Amniotic epithelial cell (primary cell): ENCODE measurements at places on chromosomes 3 and 15.

DNA sequence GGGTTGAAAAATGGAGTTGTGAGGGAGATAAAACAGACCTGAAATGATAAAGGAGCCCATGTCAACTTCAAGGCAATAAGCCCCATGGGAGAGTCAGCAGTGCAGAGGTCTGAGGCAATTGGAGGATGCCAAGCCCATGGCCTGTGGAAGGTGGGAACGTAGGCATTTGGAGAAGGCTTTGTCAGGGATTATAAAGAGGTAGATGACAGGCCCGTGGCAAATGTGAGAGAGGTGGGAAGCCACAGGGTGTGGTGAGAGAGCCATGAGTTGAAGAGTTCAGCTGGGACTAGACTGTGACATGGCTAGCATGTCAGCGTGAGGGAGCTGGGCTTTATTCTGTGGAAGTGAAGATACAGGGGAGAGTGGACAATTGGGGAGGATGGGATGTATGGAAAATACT lies 35.4 kb downstream of the MFSD1 start:
- no peak for DNase-seq

- DNase-seq, result peak; percentile 5
Observed at GRCh38 chr15:38636597-38636996, 72.0 kb upstream of the RASGRP1 start.

DNA sequence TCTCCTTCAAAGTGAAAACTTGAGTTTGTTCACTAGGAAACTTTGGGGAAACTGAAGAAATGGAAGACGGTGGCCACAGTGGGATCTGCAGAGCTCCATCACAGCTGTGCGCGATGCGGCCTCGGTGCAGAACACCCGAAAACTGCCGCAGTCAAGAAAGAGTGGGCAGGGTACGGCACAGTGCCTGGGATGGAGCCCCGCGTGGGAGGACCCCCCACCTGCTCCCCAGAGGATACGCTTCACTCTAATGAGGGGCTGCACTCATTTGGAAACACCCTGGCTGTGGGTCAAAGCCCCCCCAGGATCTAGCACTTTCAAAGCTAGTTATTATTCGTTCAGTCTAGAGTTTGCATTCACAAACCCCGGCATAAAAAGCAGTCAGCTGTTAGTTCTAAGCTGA lies 9.5 kb downstream of the ADAMTS17 start:
- DNase-seq, result no peak

DNA sequence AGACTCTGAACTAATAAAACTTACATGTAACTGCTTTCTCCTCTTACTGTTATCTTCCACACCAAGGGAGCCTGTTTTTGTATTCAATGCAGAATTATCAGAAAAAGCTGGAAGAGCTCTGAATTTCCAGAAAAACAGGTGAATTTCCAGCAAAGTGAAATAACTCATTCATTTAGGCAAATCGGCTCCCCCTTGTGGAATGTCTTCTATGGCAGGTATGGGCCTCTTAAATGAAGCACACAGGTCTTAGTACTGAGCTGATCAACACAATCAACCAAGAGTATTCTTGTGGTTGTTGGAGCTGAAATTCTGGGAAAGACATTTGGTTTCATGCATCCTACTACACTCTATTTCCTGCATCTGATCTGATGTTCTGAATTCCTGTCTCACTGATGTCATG lies 31.0 kb upstream of the PTPRG start:
- peak; percentile 12 for DNase-seq

DNA sequence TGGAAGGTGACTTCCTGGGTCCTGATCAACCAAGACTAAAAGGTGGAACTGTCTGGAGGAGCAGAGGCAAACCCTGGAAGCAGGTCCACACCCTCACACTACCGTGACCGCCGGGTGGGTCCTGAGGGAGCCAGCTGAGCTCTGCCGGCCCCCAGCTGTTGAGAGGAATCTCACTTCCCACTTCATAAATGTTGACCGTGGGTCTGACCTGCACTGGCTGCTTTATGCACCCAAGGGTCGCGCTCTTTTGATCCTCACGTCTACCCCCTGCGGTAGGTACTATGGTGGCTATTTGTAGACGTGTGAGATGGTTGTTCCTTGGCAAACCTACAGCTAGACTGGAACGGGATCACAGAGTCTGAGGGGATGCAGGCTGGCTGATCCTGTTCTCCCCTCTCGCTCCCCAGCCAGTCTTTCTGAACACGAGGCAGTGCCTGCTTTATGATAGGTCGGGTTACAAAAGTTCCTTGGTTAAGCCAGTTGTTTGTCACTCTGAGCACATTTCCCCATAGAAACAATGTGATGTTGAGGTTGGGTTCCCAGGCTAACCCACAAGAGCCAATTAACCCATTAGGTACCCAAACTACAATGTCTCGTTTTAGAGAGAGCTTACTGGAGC lies 113.0 kb upstream of the ETV5 start:
- DNase-seq, result no peak

GRCh38 chr3:17771177-17772017 lies 29.0 kb upstream of the TBC1D5 start:
- DNase-seq, result no peak

- DNase-seq, result no peak
Observed at GRCh38 chr15:60838206-60838605, 359.3 kb upstream of the ICE2 start.

- DNase-seq, result no peak
Observed at GRCh38 chr3:157312376-157312745, 124.3 kb upstream of the PTX3 start.

DNA sequence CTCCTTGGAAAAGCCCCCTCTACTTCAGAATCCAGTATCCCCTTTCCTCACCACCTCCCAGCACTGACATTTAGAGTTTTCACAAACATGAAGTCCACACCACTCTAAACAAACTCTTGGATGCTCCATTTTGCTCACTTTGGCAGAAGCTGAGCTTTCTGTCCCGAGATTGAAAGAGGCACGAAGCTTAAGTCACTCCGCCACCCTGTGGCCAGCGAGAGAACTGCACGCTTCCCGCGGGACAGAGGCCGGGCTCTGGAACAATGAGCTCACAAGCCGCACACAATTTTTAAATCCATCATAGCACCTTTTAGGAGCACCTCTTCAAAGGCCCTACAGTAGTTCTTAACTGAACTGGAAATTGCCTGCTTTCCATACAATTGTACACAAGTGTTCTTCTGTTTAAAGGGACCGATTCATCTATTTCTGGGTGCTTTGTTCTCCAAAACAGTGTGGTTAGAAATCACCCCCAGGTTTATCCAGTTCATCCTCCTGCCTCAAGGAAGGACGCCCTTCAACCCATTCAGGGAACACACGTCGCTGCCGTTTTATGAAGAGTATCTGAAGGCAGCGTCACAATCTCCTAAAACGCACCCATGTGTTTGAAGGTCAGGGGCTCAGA lies 226.1 kb downstream of the VPS13C start:
- peak; percentile 63 for DNase-seq

DNA sequence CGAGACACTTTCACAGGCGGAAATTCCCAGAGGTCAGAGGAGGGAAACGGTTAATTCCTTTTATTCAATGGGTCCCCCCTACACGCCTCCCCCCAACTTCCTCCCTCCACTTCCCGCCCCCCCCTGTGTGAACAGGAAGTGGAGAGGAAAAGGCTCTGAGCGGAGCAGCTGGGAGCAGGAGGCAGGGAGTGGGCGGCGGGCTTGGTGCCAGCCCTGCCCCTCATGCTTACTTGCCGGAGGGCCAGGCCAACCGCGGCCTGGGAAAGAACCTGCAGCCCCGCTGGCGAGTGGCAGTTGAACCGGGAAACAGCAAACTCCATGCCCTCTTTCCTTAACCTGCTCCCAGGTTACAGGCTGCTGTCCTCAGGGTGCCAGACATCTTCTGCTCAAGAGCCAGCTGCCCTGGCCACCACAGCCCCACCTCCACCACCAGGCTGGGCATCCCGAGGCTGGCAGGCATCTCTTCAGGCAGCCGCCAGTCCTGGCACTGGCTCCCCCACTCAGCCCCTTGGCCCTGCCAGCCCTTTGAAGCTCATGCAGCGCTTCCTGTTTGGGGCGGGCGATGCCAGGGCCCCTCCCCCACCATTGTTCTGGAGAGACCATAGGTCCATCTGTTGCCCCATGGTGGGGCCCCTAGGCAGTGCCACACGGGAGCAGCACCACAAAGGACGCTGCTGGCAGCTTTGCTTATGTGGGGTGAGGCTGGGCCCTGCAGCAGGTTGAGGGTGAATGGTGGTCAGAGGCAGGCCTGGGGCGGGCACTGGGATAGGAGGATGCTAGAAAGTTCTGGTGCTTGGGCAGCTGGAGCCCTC lies 12.9 kb downstream of the VPS18 start:
- DNase-seq, result no peak

DNA sequence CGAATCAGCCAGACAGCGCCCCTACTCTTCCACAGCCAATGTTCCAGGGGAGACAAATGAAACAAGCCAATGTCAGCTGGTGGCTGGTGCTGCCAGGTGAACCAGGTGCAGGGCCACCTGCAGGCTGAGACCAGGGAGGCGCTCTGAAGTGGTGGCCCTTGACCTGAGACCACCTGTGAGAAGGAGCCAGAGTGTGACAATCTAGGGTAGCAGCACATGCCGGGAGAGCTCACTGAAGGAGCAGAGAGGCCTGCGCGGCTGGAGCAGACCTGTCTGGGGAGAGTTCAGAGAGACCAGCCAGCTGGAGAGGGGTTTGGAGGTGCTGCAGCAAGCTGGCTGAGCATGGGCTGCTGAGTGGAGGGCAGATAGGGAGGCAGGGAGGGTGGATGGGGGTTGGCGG lies 693 bp upstream of the STAB1 start:
- DNase-seq, result no peak

- DNase-seq, result peak; percentile 65
Observed at GRCh38 chr3:177337541-177338331, 140.5 kb upstream of the TBL1XR1 start.

DNA sequence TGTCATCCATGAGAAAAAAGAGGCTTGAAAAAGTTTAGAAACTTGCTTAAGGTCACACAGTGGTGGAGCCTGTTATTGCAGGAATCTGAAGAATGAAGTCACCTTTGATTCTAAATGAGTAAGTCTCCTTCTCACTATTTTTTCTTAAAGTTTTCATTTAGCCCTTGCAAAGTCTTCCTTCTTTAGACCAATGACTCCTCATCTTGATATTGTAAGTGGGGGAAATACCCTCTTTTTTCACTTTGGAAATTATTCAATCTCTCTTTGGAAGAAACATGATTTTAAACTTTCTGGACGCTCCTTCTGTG lies 787 bp upstream of the SLMAP start:
- peak; percentile 46 for DNase-seq

DNA sequence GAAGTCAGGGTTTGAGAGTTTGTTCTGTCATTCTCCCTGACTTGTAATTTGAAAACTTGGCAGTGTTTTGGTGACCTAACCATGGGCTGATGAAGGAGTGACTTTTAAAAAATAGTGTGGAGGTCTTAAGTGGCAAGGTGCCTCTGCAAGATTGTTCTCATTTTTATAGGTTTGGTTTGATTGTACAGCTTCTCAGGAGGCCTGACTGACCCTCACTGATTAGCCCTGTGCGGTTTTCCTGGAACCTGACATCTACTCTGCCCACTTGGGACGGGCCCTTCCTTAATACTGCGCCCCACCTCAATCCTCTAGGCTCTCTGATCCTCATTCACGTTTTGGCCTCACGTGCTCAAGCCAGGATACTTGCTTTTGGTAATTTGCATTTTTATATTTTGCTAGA lies 2.8 kb downstream of the UBE2E1 start:
- no peak for DNase-seq

DNA sequence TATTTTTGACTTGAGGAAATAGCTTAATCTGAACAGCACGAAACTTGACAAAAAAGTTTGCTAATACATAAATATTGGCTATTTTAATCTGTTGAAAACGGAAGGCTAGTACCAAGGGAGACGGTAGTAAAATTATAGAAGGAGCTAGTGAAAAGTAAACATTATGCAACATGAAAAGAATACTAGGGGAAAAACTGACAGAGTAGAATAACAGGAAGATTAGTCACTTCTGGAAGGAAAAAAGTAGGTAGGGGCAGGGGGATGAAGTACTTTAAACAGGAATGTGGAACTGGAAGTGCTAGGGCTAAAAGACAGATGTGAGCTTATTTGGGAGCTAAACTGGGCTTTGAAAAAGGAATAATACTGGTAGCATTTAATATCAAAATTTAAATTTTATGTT lies 60.1 kb downstream of the MBNL1 start:
- peak; percentile 82 for DNase-seq

- no peak for DNase-seq
Observed at GRCh38 chr15:99931703-99932603, 198.7 kb upstream of the LYSMD4 start.

- no peak for DNase-seq
Observed at GRCh38 chr15:61938249-61938648, 122.0 kb downstream of the VPS13C start.

DNA sequence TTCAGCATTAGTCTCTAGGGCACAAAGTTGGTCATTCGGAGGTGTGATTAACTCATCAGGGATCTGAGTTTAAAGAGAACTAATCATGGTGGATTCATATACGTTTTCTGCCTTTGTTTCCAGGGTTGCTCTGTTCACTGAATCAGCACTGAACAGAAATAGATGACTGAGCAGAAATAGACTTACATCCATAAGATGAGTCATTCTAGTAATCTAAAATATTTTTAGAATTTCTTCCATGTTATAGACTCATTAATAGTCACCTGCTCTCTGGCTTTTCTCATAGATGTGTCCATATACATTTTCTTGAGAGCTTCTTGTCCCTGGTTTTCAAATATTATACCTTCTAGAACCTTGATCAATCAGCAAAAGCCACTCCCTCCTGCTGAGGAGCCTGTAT lies 837.6 kb upstream of the DPPA4 start:
- no peak for DNase-seq

DNA sequence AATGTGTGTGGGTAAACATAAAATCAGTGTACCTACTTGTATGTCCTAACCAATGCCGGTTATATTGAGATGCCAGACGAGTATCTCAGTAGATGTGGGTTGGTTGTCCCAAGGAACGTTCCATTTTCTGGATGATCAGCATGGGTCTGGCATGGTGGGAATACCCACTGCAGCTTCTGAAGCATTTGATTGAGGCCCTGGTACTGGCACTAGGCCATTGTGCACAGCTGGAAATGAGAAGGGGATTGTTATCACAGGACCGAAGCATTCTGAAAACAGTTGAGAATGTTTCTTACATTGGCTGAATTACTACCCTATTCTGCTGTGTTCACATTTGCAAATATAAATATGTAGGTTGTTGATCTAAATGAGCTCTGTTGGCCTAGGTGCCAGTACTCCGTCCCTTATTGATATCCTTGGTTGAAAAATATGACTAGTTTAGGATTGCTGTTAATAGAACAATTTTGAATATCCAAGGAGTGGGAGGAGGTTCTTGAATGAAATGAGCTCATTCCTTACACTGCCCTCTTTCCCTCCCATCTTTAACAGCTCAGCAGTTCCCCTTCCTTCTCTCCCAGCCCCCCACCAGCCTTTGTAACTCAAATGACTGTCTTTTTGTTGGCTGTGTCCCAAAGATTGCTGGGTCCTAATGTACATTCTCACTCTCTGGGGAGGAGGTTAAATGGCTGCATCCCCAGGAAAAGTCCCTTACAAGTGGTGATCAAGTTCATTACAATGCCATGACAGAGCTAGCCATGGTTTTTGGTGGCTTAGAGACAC lies 293.3 kb upstream of the TPM1 start:
- DNase-seq, result no peak
